ENCODE measurements at places on chromosomes 4 and X.

DNA sequence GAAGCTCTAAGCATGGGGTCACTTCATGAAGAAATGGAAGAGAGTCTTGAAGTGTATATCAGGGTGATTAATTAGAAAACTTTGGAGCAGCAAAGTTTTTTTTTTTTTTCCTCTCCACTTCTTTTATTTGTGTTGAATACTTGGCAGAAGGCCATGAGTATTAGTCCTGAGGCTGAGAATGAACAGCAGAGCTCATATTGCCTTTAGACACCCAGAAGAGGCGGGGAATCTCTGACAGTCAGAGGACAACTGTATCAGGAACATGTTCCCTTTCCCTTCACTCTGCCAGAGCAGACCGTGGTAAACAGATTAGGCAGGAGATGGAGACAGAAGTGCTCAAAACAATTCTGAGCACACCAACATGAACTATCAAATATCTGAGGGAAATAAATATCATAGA is 300.9 kb downstream of the FAM47A start:
- no peak for DNase-seq

DNA sequence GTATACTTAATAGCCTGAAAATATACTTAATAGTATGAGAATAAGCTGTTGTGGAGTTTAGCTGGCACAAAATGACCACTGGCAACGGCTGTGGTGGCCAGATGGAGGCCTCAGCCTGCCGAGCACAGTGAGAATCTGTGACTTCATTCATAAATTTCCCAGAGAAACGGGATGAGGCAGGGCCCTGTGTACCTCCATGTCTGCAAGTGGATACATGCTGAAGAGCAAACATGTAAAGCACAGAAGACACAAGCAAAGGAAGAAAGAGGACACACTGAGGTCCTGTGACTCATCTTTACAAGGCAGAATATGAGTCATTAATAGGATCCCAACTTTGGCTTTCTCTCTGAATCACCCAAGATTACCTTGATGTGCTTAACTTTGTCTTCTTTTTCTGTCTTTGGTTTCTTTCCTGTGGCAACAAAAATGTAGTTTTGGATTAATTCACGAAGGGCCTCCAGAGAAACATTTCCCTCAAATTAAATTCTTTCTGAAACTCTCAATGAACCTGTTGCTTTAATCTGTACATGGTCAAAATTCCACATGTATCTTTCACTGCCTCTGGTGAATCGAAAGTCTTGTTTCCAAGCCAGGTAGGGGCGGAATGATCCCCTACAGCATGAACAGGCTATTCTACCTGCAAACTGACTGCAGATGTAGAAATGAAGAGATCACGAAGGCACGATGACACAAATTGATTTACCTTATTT is 56.4 kb downstream of the IRF2 start:
- DNase-seq = peak; percentile 84

GRCh38 chr4:19776021-19776459 is 475.7 kb upstream of the SLIT2 start:
- peak; percentile 73 for DNase-seq

GRCh38 chr4:89836897-89837384 is at the start of gene SNCA:
Gene SNCA, minus strand, starts transcription at chr4:89837161. Its CDS starts 1,494 bp downstream, at chr4:89835667.
- DNase-seq = peak; percentile 86

DNA sequence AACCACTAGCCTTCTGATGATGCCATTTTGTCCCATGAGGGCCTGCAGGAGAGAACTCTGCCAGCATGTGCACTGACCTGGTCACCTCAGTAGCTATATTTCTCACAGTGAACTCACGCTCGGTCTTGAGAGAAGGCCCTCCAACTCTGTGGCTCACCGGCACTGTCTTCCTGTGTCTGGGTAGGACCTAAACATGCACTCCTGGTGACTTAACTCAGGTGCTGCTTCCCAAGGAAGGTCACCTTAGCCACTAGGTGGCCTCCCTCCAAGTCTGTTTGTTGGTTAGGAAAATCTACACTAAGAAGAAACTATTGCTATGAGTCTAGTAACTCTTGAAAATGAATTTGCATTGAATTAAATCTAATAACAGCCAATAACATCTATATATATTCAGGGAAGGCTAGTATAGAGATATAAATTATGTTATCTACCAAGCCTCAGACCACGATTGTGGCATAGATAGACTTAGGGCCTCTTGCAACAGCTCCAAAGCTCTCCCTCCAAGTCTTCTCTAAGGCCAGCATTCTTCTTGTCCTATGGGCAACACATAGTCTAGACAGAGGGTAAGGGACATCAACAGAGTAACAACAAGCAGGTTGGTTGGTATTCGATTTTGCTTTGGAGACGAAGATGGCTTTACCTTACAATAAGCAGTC is 24.7 kb downstream of the TLR10 start:
- DNase-seq = no peak

DNA sequence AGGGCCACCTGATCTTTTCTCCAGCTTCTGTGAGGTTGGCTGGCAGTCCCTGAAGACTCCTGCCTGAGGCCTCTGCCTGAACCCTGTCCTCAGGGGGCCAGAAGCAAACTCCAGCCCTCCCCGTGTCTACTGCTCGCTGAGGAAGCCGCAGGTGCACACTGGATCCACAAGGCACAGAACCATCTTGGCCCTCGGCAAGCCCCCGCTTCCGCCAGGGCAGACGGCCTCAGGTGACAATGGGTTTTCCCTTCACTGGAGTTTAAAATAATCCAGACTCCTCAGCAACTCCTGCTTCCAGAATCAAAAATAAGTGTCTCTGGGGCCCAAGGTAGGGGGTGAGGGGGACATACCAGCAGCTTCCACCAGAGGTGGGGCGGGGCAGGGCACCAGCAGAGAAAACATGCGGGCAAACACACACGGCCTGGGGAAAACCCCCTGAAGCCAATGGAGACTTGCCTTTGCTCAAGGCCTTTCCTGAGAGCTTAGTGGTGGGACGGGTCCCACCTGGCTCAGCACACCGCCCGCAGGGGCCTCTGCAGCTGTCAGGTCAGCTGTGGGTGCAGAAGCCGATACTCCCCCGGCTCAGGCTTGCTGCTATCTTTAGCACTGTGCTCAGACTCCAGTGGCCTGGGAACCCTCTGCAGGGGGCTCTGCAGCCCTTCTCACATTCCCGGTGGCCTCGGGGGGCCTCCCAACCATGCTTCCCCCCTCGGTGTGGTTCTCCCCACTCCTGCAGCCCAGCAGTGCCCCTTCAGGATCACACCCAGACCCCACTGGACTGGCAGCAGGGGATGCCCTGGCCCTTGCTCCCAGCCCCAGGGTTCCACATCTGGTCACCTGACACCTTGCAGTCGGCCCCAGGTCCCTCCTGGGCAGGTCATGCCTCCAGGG is 1.9 kb downstream of the MYL5 start:
- no peak for DNase-seq

DNA sequence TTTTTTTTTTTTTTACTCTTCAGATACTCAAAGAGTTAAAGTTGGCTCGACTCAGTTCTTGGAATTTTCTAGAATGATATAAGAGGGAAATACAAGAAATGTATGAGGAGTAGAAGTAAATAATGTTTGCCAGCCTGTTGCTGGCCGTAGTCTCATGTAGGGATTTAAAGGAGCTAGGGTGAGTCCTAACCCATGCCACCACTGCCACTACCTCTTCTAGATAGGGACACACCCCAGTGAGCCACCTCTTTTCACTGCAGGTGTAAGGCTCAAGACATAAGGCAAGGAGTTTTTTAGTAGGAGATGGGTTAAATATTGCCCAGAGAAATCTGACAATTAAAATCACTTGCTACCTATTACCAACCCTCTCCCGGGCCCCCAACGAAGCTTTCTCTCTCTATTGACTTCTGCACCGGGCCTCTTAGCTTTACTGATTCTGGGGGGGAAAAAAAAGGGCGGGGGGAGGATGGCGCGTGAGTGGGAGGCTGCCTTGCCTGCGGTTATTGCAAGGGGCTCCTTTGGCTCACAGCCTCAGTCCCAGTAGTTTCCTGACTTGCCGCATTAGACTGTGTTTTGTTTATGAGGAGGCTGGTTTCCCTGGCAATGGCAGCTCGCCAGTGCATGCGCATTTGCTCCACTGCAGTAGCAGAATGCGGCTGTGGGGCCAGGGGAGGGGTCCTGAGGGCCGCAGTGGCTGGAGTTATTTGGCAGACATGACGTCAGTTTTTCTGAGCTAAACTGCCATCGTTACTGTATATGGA is 3.0 kb downstream of the LINC00632 start:
- no peak for DNase-seq

- DNase-seq = no peak
Observed at GRCh38 chr4:1991596-1992434, 17.0 kb downstream of the NELFA start.

- DNase-seq = no peak
Observed at GRCh38 chr4:61293707-61294400, 93.7 kb downstream of the ADGRL3 start.

DNA sequence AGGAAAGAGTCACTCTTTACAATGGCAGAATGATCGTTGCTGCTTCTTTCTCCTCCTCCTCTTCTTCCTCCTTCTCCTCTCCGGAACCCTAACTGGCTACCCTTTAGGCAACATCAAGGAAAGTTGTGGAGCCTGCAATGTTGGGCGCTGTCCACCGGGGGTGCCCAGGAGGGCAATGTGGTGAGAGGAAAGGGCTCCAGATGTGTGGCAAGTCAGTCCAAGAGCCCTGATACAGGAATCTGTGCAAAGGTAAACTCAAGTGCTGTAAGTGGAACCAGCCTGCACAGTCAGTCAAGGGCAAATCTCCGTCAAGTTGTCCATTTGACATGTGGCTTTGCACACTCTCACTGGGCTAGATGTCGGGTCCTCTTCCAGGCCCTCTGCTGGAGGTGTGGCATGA is 2.8 kb downstream of the RTL5 start:
- peak; percentile 49 for DNase-seq

GRCh38 chr4:108261026-108261425 is 92.3 kb upstream of the LEF1 start:
- DNase-seq = no peak

- DNase-seq = no peak
Observed at GRCh38 chrX:48992341-48992740, 9.7 kb downstream of the GRIPAP1 start.

DNA sequence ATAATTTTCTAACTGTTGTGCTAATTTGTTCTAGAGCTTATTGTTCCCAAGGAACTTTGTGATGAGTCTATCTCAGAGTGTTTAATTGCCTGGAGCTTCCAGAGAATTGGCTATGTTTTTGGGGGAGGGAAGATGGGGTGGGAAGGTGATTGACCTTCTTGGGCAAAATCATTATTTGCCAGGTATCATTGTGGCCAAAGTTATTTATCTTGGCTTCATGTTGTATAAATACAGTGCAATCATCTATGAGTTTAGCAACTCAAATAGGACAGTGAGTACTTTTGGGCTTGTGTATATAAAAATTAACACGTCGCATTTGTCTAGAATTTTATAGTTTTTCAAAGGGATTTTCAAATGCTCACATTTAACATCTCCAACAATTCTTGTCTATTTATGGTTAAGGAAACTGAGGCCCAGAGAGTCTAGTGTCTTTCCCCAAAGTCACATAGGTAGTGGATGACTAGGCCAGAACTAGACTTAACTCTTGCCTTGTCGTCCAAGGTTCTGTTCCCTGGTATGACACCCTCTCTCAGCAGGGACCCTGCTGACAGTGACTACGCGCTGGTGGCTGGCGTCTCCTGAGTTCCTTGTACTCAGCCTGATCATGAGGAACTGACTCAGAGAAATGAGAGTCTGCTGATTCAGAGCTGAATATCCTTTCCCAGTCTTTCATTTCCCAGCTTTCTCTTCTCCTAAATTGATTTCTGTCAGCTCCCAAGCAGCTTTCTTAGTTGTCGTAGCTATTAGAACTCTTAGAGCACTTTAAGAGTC is 27.7 kb downstream of the FNIP2 start:
- DNase-seq = peak; percentile 54

- no peak for DNase-seq
Observed at GRCh38 chr4:211033-211511, 86.8 kb downstream of the ZNF718 start.

GRCh38 chrX:69362354-69362753 is 141.8 kb upstream of the NALF2 start:
- peak; percentile 10 for DNase-seq

DNA sequence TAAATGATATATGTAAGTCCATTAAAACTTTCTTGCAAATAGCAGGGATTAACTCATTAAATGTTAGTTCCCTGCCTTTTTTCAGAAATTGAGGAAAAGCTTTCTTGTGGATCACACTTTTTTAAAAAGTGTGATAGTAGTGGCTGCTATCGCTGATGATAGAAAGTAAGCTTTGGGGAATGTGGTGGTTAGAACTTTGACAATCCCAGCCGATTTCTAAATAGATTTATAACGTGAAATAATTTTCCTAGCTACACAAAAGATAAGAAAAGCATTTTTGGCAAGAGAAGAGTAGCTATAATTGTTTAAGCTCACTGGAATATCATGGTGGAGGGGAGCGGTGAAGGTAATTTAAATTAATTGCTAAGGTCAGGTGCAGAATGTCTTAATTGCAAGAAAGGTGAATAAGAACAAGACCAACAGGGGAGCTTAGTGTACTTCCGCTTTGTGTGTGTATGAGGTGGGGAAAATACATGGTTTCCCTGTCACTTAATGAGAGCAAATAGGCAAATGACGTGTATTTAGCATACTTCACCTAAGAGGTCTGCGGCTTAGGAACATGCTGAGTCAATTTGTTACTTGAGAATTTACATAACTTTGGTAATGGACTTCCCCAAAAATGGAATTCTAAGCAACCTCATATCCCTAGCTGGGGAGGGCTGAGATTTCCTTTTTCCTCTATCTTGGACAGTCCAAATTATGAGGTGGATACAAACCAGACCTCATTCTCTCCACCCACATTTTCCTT is 11.7 kb upstream of the IL21 start:
- peak; percentile 8 for DNase-seq

- no peak for DNase-seq
Observed at GRCh38 chr4:22780797-22781196, 88.1 kb downstream of the GBA3 start.

- peak; percentile 28 for DNase-seq
Observed at GRCh38 chr4:133921280-133922195, 280.1 kb downstream of the PABPC4L start.

- no peak for DNase-seq
Observed at GRCh38 chrX:38961936-38962335, 160.7 kb downstream of the MID1IP1 start.

- DNase-seq = no peak
Observed at GRCh38 chrX:50002067-50002714, 79.8 kb downstream of the CLCN5 start.

- DNase-seq = no peak
Observed at GRCh38 chr4:113576947-113577678, 184.4 kb downstream of the CAMK2D start.

GRCh38 chr4:100935090-100935489 is 412.2 kb downstream of the PPP3CA start:
- peak; percentile 3 for DNase-seq

DNA sequence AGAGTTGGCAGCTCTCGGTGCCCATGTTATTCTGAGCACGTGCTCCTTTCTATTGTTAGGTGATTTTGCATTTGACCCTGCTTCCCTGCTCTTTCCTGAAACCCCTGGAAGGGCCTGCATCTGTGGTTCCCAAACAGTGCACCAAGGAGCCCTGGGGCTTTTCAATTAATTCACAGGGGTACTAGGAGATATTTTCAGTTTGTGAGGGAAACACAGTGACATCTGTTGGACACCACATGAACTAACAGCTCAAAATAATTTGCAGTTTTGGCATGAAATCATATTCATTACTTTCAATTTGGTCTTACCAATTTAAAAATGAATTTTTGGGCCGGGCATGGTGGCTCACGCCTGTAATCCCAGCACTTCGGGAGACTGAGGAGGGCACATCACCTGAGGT is 156.6 kb downstream of the GATB start:
- peak; percentile 53 for DNase-seq

- no peak for DNase-seq
Observed at GRCh38 chr4:171639540-171639939, 173.7 kb upstream of the GALNTL6 start.
